ENCODE measurements at places on chromosomes 7 and 10.
A peak's percentile ranks its signal among the peaks of the same experiment; 100 is the strongest.

DNA sequence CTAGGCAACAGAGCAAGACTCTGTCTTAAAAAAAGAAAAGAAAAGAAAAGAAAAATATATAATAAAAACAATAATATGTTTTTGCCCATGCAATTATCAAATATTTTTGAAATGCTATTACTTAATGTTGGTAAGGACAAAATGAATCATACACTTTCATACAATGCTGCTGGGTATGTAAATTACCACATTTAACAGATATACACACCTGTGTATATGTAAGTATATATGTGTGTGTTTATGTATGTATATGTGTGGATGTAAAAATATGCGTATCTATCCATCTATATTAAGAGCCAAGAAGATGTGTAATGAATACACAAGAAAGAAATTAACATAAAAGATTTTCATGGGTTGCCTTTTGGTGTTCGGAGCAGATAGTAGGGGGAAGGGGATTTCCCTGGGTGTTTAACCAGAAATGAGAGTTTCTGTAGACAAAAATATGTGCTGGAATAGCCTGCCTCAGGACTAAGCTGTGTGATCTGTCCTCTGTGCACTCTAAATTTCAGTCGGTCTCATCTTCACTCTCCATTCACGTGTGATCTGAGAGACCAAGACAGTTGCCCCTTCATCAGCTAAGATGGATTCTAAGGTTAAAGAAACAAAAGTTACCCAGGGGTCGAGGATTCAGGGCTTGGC lies 61.2 kb downstream of the PRKCQ start:
- no peak for DNase-seq

DNA sequence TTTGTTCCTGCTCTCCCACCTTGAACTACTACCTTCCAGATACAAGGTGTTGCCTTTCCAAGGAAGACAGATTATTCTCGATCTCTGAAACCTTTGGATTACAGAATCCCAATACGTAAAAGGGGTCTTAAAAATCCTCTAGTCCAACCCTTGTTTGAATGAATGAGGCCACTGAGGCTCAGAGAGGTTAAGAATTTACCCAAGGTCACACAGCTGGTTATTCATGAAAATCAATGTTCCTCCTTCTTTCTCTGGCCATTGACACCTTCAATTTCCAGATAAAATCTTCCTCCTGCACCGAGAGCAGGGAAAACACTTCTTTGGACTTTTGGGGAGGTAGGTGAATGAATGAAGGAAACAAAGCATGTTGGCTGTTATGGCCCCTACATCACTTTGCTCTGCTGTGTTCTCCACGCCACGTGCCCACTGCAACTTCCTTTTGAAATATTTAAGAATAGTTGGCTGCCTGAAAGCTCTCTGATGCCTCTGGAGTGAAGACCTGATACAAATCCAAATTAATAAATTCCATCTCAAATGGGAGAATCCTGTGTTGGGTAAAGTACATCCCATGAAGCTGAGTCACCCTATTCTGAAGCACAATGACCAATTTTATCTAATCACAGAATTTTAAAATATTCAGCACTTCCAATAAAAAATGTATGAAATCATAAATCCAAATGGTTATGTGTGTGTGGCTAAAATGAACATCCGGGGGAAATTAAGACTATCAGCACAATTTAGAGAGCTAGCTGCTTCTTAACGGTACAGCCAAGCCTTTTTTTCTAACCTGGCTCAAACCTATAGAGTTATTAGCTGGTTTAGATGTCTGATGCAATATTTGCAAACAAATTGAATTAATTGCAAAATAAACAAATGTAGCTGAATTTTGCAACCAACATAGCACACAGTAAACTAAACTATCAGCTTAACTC lies 7.3 kb downstream of the SVIL start:
- DNase-seq = no peak

GRCh38 chr7:84251277-84251781 lies 56.7 kb upstream of the SEMA3A start:
- no peak for DNase-seq

DNA sequence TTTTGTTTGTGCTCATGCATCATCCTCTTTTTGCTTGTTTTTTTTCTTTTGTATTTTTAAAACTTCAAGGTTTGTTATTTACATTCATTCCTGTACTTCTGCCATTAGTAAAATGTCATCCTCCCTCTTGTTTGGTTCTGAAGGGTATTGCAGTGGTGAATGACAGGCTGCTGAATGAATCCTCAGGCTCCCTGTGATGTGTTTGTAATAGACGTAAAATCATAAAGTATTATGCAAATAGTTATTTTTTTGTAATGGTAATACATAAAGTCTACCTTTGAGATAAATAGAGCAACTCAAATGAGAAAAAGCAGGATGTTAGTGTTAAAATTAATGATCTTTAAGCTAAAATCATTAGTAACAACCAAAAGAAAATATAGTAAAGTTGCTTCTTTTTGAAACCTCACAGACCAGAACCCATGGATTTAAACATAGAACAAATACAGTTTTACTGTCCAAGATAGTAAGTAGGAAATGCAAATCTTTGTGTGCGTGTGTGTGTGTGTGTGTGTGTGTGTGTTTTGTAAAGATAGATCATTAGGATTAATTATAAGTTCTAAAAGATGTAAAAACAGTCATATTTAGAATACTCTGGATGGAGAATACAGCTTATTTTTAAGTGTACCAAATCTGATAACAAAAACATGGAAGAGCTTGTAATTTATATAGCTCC lies 4.5 kb downstream of the GLCCI1 start:
- no peak for DNase-seq

DNA sequence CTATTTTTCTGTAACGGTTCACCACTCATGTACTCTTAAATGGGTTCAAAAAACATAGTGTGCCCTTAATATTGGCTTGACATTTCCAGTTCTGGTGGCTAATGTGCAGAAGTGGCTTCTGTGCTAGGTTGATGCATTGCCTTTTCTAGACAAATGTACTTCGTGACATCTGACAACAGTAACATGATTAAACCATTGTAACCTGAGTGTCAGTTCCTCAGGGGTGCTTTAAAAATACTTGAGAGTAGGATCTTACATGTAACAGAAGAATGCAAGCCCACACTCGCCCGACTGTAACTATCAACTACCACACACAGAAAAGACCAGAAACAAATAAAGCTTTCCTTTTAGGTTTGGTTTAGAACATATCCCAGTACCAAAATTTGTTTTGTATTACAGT lies 393.4 kb upstream of the NFE2L3 start:
- no peak for DNase-seq

- no peak for DNase-seq
These were observed 63.5 kb downstream of the MKLN1 start for GRCh38 chr7:131391145-131391544.

DNA sequence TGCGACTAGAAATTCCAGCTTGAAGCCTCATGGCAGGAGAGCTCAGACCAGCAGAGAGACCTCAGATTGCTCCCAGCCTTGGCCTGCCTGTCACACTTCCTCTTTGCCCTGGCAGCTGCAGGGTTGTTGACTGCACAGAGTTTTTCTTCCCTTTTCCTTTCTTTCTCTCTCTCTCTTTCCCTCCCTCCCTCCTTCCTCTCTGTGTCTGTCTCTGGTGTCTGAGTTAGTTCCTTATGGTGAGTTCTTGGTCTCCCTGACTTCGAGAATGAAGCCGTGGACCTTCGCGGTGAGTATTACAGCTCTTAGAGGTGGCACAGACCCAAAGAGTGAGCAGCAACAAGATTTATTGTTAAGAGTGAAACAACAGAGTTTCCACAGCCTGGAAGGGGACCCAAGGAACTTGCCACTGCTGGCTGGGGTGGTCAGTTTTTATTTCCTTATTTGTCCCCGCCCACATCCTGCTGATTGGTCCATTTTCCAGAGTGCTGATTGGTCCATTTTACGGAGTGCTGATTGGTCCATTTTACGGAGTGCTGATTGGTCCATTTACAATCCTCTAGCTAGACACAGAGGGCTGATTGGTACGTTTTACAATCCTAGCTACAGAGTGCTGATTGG lies 266.3 kb downstream of the RPS24 start:
- peak; percentile 55 for DNase-seq

- no peak for DNase-seq
These were observed 8.9 kb downstream of the GLI3 start for GRCh38 chr7:42227936-42228591.

DNA sequence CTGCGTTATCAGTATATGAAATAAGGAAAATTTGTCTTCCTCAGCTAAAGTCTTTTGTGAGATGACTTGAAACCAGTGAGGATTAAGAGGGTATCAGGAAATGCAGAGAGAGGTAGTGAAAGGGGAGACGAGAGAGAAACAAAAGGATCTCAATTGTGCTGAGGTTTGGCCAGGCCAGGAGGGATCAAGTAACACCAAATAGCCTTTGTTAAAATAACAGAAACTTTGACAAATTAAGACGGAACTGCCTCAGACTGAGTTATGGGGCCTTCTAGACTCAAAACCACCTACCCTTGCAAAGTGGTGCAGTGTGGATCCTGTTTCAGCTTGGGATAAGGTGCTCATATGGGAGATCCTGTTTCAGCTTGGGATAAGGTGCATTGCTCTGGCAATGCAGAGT lies 263.1 kb downstream of the CREB5 start:
- no peak for DNase-seq

GRCh38 chr7:50473531-50473930 lies 23.4 kb upstream of the FIGNL1 start:
- DNase-seq = no peak

GRCh38 chr7:27636326-27637006 lies 26.2 kb downstream of the HIBADH start:
- DNase-seq = no peak

DNA sequence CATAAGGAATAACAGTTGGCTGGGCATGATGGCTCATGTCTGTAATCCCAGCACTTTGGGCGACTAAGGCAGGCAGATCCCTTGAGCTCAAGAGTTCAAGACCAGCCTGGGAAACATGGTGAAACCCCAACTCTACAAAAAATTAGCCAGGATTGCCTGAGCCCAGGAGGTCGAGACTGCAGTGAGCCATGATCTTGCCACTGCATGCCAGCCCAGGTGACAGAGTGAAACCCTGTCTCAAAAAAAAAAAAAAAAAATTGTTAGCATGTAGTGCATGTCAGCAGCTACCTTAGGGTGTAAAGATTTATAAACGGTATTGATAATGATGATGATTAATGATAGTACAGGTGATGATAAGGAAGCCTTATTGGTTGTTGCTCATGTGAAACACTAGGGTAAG lies 331.2 kb upstream of the FZD1 start:
- no peak for DNase-seq

GRCh38 chr7:67918158-67918557 lies 921.5 kb downstream of the TYW1 start:
- peak; percentile 13 for DNase-seq

DNA sequence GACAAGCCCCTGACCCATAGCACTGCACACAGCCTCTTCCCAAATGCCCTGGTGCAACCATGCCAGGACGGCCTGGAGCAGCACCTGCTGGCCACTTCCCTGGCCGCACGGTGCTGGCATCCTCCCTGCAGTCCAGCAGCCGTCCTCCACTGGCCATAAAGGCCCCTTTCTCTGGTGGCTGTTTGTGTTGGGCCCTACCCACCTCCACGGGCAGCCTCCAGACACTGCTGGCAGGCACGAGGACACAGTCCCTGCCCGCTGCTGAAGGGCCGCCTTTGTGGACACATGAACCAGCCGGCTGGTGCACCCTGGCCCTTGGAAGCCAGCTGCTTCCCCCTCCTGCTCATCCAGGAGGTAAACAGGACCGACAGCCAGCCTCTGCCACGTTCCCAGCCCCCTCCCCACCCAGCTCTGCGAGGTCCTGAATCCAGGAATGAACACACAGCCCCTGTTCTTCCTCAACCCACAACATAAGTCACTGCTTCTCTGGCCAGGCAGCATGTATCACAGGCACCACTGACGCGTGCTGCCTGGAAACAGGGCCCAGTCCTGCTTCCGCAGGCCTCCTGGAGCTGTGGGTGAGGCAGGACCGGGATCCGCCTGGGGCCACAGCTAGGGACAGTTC lies 43.8 kb downstream of the SPOCK2 start:
- DNase-seq = no peak

GRCh38 chr7:127771707-127772106 lies 119.7 kb downstream of the SND1 start:
- DNase-seq = no peak

DNA sequence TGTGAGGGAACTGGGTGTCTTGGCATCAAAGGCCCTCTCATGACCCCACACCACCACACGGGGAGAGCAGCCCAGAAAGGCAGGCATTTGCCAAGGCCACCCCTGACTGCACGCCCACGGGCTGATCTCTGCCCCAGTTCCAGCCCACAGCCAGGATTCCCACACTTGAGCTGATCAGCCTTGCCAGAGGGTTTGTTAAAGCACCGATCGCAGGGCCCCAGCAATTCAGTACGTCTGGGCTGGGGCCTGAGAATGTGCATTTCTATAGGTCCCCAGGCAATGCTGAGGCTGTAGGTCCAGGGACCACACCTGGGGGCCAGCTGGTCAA lies 103.9 kb downstream of the TNS3 start:
- DNase-seq = no peak

GRCh38 chr10:93940881-93941280 lies 47.1 kb downstream of the SLC35G1 start:
- no peak for DNase-seq

All from CD4-positive, alpha-beta T cell treated with Interferon gamma for 1 hour (primary cell).